Mammary microvascular endothelial cell (primary cell): ENCODE measurements at places on chromosomes 13 and 19. TPM values are rescaled to one million over a fixed set of nuclear protein-coding genes. Genes with fewer than 3 reads are reported as not detected.

The FGF14 gene
- under 0.01 and 0.13 TPM in 2 replicates for total RNA-seq

The CD33 gene
- not detected in 2 replicates for total RNA-seq

The CGB8 gene
- total RNA-seq = not detected in 2 replicates

The HIPK4 gene
- not detected in 2 replicates for total RNA-seq

The CKM gene
- total RNA-seq = not detected in 2 replicates

The PRR12 gene
- total RNA-seq = 6.5 and 8.2 TPM in 2 replicates

The ZNF577 gene
- total RNA-seq = 0.87 and 1.3 TPM in 2 replicates

The VSIG10L gene
- total RNA-seq = 0.27 and 0.39 TPM in 2 replicates

The PEAK3 gene
- not detected in 2 replicates for total RNA-seq

The TDRD3 gene
- 6.0 and 9.2 TPM in 2 replicates for total RNA-seq

The RNF6 gene
- 28.9 and 30.4 TPM in 2 replicates for total RNA-seq

The MCEMP1 gene
- not detected in 2 replicates for total RNA-seq

The NKPD1 gene
- 0.05 TPM in 1 of 2 replicates, not detected in the other for total RNA-seq

The HPN gene
- not detected in 2 replicates for total RNA-seq

The TMC4 gene
- not detected in 2 replicates for total RNA-seq

The LGALS4 gene
- not detected in 2 replicates for total RNA-seq

The DLEU7 gene
- total RNA-seq = not detected in 2 replicates

The ZIC2 gene
- total RNA-seq = 0.07 TPM in 1 of 2 replicates, not detected in the other

The KCNK6 gene
- total RNA-seq = 6.3 and 7.4 TPM in 2 replicates

The FGF9 gene
- not detected in 2 replicates for total RNA-seq

The FKBP8 gene
- 209 and 231 TPM in 2 replicates for total RNA-seq

The ICAM4 gene
- 0.40 and 0.44 TPM in 2 replicates for total RNA-seq

The SLC10A2 gene
- total RNA-seq = not detected in 2 replicates

The KCTD15 gene
- total RNA-seq = 51.0 and 54.4 TPM in 2 replicates

The PLIN5 gene
- 0.07 TPM in 1 of 2 replicates, not detected in the other for total RNA-seq

The RNASEH2A gene
- 36.4 and 46.4 TPM in 2 replicates for total RNA-seq

The EPSTI1 gene
- 19.9 and 20.2 TPM in 2 replicates for total RNA-seq

The TUBA3C gene
- not detected in 2 replicates for total RNA-seq

The CEACAM19 gene
- 3.9 and 5.1 TPM in 2 replicates for total RNA-seq

The OR7C1 gene
- not detected in 2 replicates for total RNA-seq
